ENCODE measurements at places on chromosomes 11 and 22.

DNA sequence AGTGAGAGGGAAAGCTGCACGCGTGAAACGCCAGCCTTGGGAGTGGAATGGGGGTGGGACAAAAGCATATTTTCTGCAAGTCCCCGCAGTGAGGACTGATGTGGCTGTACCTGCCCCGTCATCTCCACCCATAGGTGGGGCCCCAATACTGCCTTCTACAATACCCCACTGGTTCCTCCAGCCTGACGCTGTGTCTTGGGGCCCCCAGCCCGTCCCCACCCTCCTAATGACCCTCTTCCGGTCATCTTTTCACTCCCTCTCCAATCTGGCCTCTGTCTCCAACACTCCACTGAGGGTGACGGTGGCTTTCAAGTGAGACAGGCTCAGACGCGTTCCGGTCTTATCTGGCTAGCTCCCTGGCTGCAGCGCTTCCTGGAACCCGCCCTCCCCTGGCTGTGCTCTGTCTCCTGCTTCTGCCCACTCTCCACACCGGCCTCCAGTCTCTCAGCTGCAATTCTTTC lies 104.2 kb downstream of the MICAL3 start:
- DNase-seq, result no peak

- DNase-seq, result no peak
Observed at GRCh38 chr22:37519268-37520195, at the start of gene CARD10. Gene CARD10 (minus strand): TSS chr22:37519415. CDS start chr22:37519200, 215 bp downstream.

- no peak for DNase-seq
Observed at GRCh38 chr11:30478923-30479322, 107.2 kb downstream of the MPPED2 start.

- DNase-seq, result peak; percentile 81
Observed at GRCh38 chr22:30609260-30610185, 2.5 kb downstream of the TCN2 start.

DNA sequence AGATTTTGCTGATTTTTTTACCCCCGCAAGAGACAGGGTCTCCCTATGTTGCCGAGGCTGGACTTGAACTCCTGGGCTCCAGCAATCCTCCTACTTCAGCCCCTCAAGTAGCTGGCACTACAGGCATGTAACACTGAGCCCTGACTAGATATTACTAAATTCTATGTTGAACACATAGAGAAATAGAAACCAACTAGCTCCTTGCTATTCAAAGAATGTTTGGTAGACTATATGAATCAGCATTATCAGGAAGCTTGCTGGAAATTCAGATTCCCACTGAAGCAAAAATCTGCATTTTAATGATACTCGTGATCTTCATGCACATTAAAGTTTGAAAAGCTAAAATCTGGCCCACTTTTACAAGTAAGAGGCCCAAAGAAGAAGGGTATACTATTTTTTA lies 11.9 kb downstream of the TMEM41B start:
- DNase-seq, result no peak

DNA sequence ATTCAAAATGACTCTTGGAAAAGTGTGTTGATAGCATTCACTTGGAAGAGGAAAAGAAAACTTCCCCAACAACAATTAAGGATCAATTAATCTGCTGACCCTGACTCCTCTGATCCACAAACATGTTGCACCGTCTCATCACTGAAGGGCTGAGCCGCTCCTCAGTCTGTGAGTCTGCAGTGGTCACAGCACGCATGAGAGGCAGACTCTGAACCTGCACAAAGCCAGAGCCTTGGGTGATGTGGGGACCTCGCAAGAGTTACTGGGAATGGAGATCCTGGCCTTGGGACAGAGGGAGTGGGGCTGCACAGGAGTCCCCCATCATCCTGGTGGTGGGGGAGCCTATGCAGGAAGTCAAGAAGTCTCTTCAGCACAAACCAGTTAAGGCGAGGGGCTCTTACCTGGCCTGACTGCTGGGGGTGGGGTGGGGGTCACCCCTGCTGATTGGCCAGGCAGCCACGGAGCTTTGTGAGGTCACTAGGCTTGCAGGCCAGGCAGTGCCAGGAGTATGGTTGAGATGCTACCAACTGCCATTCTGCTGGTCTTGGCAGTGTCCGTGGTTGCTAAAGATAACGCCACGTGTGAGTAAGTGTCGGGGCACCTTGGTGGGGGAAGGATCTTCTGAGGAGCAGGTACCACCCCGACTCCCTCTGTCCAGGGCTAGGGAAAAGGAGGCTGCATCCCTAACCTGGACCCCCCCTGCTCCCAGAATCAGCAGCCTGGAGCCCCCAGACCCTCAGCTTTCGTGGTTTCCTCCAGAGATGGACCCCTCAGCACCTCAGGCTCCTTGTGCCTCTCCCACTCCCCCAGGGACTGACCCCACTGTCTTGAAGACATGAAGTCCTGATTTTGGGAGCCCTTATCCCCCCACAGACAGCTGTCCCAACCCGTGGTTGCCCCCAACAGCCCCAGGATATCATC lies at the start of gene ACR:
Gene ACR, plus strand, starts transcription at position 477 of the 921 bp plus-strand sequence. Its CDS starts 32 bp downstream, at position 509.
- DNase-seq, result no peak

GRCh38 chr11:107751082-107751481 lies 39.2 kb upstream of the SLN start:
- no peak for DNase-seq

GRCh38 chr11:73270855-73271477 lies 1.2 kb upstream of the P2RY6 start:
- no peak for DNase-seq

DNA sequence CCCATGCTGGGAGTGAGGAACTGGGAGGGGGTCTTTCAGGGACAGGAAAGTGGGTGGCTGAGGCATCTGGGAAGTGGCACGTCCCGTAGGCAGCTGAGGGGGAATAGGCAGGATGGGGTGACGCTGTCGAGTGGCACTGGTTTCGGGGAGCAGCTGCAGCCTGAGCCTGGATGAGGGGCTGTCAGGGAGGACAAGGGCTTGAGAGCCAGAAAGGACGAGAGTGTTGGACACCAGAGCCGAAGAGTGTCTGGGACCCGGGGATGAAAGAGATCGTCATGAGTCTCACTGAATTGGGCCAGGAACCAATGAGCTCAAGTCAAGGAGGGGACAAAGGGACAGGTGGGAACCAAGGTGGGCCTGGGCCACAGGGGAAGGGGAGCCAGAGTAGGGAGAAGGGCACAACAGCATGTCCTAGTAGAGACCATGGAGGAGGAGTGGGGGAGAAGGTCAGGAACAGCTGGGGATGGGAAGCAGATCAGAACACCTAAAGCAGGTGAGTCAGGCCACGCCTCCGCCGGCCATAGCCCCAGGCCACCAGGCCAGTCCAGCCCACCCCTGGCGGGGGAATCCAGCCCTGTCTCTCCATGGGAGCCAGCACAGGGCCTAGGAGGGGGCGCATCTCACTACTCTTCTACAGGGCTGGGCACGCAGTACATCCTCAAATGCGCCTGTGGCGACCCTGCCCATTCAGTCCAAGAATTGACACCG lies 4.2 kb downstream of the RAB3IL1 start:
- peak; percentile 18 for DNase-seq

GRCh38 chr22:45966320-45966894 lies 10.6 kb downstream of the WNT7B start:
- DNase-seq, result no peak

DNA sequence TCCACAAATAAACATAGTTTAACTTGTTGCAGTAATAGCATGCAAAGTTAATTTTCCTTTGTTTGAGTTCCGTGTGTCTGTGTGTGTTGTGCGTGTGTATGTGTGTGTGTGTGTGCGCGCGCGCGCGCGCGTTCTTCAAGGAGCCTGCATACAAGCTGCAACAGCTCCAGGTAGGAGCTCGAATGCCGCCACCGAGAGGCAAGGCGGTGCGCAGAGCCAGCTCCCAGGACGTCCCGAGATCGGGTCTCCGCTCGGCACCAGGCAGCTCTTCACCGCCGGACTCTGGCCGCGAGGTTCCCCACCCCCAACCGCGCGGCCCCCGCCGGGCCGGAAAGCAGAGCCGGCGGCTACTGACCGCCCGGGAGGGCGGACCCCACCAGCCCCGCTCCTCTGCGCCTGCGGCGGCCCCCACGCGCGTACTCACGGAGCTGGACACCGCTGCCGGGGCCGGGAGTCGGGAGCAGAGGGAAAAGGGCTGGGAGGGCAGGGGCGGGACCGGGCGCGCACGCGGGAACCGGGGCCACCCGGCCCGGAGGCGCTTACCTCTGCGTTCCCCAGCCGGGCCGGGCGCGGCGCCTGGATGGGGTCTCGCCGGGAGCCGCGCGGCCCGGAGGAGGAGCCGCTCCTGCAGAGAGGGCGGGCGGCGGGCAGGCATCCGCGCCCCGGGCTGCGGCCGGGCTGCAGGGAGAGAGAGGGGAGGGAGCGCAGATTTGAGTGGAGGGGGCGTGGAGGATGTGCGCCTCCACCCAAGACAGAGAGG lies 40.4 kb upstream of the AKIP1 start:
- DNase-seq, result peak; percentile 31

- no peak for DNase-seq
Observed at GRCh38 chr11:65886826-65887722, 1.2 kb downstream of the FIBP start.

GRCh38 chr11:5234381-5234834 lies at the start of gene HBD:
Gene HBD (minus strand): TSS chr11:5234483. CDS start chr11:5234433, 50 bp downstream.
- peak; percentile 9 for DNase-seq

DNA sequence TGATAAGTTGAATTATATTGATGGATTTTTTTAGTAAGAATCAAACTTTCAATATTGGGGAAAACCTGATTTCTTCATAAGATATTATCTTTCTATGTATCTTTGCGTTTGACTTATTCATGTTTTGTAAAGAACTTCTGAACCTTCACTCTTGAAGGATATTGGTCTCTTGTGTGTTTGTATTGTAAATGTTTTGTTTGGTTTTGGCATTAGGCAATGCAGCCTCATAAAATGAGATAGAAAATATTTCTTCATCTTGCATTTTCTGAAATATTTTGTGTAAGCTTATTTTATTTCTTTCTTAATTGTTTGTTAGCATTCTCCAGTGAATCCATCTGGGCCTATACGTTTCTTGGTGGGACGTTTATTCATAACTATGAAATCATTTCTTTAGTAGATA lies 271.9 kb downstream of the RAB38 start:
- no peak for DNase-seq

DNA sequence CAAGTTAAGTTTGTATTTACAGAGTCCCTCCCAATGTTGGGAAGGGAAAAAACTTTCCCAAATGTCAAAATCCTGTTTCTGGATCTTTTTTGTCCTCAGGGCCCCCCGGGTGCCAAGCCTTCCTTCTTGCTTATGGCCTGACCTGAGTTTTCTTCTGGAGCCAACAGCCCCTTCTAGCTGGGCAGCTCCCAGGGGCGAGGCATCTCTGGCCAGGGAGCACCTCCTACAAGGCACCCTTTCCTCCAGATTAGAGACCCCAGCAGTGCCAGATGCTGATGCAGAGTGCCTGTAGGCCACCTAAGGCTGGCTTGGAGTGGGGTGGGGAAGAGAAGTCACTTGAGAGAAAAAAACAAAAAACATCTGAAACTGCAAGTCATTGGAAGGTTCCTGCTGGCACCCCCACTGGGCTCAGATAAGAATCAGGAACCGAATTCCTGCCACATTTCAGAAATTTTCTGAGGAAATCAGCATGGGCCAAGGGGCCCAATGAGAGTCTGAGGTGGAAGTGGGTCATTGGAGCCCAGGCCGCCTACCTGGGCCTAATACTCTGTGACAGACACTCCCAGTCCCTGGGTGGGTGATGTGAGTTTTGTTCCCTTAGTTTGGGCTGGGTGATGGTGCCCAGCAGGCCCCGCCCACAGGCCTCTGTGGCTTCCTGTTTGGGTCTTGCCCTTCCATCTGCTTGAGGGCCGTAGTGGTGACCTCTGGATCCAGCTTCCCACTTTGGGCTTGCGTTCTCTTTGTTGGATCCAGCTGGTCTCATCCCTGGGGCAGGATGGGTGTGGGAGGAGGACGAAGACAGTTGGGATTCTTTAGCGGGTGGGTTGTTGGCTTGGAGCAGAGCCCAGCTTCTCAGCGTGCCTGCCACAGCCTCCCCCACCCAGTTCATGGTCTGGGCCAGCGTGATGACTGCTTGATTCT lies 40.6 kb downstream of the PARVA start:
- DNase-seq, result peak; percentile 6

DNA sequence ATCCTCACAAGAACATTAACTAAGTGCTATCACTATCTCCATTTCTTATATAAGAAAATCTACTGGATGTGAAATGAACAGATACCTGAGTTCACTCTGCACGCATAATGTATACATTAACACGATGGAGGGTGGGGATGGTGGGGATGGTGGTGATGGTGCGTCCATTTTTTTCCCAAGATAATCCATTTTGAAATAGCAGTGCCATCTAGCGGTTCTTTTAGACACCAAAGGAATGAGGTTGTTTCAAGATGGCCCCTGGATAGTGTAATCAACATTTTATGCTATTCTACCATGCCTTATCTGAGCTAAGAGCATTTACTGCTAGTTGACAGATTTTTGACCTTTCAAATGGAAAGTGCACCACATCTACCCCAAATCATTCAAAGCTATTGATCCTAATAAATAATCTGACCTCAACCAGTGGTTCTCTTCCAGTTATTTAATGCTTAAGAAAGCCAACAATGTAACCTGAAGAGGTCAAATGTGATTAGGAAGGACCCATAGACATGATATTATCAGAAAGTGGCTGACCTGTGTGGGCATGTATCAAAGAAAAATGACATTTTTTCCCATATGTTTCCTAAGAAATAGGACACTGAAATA lies 714.7 kb upstream of the TENM4 start:
- no peak for DNase-seq

DNA sequence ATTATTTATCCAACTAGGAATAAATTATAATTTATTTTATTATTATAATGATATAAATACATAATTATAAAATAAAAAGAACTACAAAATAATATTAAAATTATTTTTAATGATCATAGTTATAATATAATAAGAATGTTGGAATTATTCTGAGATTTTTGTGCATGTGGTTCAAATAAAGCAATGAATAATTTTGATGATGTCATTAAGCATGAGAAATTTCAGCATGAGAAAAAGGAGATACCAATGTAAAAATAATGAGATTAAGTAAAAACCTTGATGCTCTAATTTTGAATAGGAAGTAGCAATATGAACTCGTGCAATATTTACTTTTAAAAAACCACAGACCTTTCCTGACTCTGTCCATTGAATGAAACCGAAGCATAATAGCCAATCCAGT lies 181.8 kb upstream of the MTNR1B start:
- no peak for DNase-seq

DNA sequence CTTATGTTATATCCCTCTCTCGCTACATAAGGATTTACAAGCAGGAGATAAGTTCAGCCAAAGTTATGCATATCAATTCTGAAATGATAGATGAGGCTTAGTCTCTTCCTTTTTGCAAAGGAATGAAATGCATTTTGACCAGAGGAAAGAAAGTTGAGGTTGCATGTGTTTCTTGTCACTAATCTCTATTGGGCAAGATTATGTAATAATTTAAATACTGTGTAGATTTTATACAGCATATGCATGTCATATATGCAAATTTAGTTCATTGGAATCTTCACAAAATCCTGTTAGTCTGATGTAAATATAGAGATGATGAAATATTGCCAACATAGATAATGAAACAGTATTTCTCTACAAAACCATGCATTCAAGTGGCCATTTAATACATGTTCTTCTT lies 858.7 kb upstream of the RAG2 start:
- no peak for DNase-seq
